ENCODE measurements at places on chromosomes 3 and 15.

GRCh38 chr3:86867982-86868381, 123.0 kb downstream of the VGLL3 start:
- DNase-seq, result no peak

- no peak for DNase-seq
These were observed 161.7 kb downstream of the CD47 start for GRCh38 chr3:107929088-107929487.

DNA sequence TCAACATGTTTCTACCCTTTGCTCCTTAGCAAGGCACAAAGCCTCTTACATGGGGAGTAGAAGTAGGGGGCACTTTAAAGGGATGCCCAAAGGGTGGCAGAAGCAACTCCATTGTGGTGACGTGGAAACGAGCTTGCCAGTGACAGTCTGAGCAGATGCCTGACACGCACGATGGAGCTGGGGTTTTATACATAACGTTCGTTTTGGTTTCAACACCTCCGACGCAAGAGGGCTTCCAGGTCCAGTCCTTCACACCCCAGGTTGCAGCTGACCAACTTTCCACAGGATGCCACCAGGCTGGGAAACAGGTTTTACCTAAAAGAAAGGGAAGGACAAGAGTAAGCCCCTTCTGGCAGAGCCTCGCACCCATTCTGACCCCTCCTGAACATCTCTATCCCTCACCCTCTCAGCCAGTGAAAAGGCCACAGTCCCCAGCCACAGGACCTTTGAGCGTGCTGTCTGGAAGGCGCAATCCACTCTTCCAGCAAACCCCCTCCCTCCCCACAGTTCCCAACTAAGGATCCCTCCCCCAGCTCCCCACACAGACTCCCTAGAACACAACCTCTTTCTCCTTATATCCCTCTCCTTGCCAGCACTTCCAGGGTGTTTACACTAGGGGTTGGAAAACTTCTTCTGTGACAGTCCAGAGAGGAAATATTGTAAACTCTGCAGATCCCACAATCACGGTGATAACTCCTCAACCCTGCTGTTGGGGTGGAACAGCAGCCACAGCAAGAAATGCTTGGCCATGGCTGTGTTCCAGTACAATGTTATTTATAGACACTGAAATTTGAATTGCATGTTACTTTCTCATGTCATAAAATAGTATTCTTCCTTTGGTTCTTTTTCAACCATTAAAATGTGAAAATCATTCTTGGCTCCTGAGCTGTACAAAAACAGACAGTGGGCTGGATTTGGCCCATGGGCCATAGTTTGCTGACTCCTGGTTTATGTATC, 36.2 kb downstream of the FAM174B start:
- no peak for DNase-seq

- DNase-seq, result no peak
These were observed 1077.0 kb downstream of the ROBO2 start for GRCh38 chr3:78116874-78117273.

DNA sequence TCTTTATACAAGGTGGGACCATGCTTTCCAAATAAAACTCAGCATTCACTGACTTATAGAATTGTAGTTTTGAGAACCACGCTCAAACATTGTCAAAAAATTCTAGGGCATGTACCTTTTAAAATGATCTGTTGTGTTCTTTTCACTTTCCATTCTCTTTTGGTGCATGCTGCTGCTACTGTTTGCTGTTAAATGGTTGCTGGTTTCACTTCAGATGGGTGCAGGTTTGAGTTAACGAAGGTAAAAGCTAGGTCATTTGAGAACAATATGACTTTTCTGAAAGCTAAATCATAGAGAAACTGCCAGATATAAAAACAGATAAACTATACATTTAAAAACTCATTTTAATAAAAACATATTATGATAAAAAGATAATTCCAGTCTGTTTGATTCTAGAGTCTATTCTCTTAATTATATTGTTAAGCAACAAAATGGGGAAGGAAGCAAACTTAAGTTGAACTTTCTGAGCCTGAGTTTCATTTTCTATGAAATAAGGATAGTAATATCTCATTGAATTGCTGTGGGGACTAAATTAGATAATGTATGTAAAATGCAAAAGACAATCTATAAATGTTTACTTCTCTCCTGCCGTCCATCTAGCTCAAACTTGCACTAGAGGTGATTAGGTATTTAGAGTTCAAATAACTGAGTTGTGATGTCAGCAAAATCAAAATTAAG, 82.4 kb downstream of the OXSM start:
- no peak for DNase-seq

- peak; percentile 91 for DNase-seq
These were observed 28.8 kb downstream of the LYSMD4 start for GRCh38 chr15:99704444-99704838.

- no peak for DNase-seq
These were observed 86.9 kb upstream of the PRR23E start for GRCh38 chr3:127106053-127106452.

DNA sequence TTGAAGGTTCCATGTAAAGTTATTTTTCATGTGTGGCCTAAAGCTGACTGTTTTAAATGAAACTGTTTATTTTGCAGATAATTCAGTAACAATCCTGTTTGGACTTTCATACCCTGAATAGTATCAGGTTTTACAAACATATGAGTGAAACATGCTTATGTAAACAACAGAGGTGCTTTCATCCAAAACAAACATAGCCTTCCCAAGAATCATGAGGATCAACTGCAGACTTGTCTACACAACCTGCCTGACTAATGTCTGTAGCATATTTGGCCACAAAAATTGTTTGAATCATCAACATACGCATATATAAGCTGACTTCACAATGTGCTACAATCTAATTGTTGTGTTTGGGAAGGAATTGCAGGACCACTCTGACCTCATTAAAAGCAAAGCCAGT, 190.4 kb downstream of the DIPK2A start:
- DNase-seq, result peak; percentile 19

DNA sequence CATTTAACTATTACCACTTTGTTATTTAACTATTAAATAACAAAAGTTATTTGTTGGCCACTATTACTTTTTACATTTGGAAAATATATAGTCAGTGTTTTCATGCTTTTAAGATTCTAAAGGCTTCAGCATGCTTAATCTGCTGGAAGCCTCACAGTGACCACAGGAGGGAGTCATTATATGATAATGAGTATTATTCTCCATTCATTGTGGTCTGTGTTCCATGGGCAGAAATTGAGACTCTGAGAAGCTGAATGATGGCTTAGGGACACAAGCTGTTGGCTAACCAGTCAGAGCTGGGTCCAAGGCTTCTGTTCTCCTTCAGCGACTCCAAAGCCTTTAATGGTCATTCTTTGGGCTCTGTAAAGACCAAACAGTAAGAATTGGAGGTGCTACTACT, 64.7 kb downstream of the BFSP2 start:
- no peak for DNase-seq

- DNase-seq, result peak; percentile 63
These were observed 50.9 kb downstream of the CEP152 start for GRCh38 chr15:48759921-48760320.

GRCh38 chr3:184805351-184806038, 6.5 kb upstream of the VPS8 start:
- peak; percentile 47 for DNase-seq

- DNase-seq, result no peak
These were observed 59.0 kb upstream of the ACKR4 start for GRCh38 chr3:132538072-132538471.

- no peak for DNase-seq
These were observed 184.7 kb downstream of the RAB11A start for GRCh38 chr15:66053991-66054390.

DNA sequence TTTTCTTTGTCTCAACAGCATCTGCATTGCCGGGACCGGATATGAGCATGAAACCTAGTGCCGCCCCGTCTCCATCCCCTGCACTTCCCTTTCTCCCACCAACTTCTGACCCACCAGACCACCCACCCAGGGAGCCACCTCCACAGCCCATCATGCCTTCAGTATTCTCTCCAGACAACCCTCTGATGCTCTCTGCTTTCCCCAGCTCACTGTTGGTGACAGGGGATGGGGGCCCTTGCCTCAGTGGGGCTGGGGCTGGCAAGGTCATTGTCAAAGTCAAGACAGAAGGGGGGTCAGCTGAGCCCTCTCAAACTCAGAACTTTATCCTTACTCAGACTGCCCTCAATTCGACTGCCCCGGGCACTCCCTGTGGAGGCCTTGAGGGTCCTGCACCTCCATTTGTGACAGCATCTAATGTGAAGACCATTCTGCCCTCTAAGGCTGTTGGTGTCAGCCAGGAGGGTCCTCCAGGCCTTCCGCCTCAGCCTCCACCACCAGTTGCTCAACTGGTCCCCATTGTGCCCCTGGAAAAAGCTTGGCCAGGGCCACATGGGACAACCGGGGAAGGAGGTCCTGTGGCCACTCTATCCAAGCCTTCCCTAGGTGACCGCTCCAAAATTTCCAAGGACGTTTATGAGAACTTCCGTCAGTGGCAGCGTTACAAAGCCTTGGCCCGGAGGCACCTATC, 5.0 kb downstream of the NUTM1 start:
- DNase-seq, result no peak

GRCh38 chr3:3087279-3087678, 22.9 kb downstream of the IL5RA start:
- no peak for DNase-seq

GRCh38 chr3:9167222-9167621, 82.2 kb downstream of the SRGAP3 start:
- no peak for DNase-seq

- DNase-seq, result no peak
These were observed 99.2 kb downstream of the TPRA1 start for GRCh38 chr3:127491323-127491722.

DNA sequence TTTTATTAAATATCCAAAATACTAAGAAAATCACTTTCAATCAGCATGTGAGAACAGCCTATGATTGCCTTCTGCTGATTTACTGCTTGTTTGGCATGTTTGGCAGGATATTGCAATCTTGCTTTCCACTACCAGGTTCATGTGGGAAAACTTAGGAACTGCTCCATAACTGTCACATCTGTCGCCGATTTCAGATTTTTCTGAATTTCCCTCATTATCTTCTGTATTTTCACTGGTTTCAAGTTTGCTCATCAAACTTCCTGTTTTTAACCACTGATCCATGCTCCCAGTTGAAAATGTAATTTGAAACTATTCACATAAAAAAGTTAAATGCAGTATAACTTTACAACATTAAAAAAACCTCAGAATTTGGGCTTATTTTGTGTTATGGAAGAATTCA, 93.0 kb downstream of the NFKBIZ start:
- DNase-seq, result no peak

GRCh38 chr3:46471371-46471914, 6.7 kb upstream of the LTF start:
- DNase-seq, result no peak
